ENCODE measurements at places on chromosomes 3 and 15.

DNA sequence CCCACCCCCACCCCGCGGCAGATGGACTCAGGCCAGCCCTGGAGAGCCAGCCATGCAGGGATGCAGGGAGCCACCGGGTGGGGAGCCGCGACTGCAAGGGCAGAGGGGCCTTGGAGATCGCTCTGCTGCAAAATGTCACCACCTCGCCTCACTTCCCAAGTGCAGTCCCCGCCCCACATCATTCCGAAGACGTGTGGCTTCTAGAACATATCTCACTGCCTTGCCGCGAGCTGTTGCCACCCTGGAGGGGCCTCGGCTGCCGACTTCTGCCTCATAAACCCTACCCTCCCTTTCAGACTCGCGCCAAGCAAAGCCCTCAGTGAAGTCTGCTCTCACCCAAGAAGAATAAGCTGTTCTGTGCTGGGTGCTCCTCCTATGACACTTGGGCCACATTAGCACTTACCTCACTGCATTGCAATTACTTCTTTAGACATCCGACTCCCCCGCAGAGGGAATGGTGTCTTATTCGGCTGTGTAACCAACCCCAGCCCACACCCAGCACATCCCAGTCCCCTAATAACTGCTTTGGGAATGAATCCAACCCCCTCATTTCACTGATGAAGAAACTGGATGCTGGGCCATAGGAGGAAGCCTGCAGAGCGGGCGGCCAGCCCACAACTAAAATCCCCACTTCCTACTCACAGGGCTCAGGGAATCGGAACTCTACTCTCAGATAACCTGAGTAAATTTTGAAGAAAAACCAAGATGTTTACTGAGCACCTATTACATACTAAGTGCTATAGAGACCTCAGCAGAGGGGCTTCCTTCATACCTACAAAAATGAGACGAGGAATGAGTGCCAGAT lies 8.6 kb downstream of the TLE3 start:
- H3K4me1 ChIP-seq: peaks cover 33% of the 10 kb centered on the region
- H3K36me3 ChIP-seq: no peaks in the 10 kb centered on the region
- no peak for DNase-seq

- H3K4me1 ChIP-seq: no peaks in the 10 kb centered on the region
- H3K4me3 ChIP-seq: no peak overlapping the region
- DNase-seq: no peak
- 0 out of 2 replicates have a peak, but pooled peaks cover 2% of the 10 kb centered on the region for H3K36me3 ChIP-seq
- no peaks in the 10 kb centered on the region for H3K27me3 ChIP-seq
Measured at GRCh38 chr3:138059261-138059660, 49.3 kb downstream of the CLDN18 start.

DNA sequence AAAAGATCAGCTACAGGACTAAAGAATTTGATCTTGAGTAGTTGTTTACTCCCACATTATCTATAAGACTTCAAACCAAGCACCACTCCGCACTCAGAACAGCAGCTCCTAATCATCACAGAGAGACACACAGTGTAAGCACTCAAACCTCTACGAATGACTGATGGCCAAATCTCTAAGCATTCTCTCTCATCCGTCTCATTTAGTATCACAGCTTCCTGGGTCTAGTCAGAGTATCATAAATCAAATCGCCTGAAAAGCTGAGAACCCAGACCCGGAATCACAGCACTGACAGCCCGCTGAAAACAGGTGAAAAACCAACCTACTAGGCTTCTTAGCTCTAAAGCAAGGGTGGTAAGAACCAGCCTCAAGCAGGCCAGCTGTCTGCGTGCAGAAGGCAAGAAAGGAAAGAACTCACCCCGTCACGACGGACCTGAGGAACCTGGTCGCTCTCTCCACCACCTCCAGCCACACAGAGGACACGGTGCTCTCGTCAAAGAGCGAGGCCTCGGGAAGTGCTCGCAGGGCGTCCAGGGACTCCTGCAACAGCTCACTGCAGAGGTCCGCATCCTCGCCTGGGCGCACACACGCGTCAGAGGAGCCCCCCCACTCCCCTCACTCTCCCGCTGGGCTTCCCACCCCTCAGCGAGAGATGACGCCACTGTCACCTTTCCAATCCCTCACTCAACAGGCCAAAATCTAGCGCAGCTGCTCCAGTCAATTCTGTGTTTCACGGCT lies 47.9 kb downstream of the HERC2 start:
- H3K27ac ChIP-seq: no peak overlapping the region
- DNase-seq: no peak
- H3K4me3 ChIP-seq: no peak overlapping the region
- H3K36me3 ChIP-seq: peaks cover 10% of the 10 kb centered on the region
- H3K27me3 ChIP-seq: no peaks in the 10 kb centered on the region

- peaks cover 2% of the 10 kb centered on the region for H3K4me1 ChIP-seq
- no peak overlapping the region for H3K4me3 ChIP-seq
- no peak for DNase-seq
Measured at GRCh38 chr3:138047596-138048158, 37.7 kb downstream of the CLDN18 start.

GRCh38 chr3:146313031-146313745 lies 62.3 kb upstream of the PLSCR4 start:
- DNase-seq: no peak
- no peak overlapping the region for H3K4me3 ChIP-seq
- no peak overlapping the region for H3K27ac ChIP-seq
- no peaks in the 10 kb centered on the region for H3K36me3 ChIP-seq
- no peaks in the 10 kb centered on the region for H3K4me1 ChIP-seq

DNA sequence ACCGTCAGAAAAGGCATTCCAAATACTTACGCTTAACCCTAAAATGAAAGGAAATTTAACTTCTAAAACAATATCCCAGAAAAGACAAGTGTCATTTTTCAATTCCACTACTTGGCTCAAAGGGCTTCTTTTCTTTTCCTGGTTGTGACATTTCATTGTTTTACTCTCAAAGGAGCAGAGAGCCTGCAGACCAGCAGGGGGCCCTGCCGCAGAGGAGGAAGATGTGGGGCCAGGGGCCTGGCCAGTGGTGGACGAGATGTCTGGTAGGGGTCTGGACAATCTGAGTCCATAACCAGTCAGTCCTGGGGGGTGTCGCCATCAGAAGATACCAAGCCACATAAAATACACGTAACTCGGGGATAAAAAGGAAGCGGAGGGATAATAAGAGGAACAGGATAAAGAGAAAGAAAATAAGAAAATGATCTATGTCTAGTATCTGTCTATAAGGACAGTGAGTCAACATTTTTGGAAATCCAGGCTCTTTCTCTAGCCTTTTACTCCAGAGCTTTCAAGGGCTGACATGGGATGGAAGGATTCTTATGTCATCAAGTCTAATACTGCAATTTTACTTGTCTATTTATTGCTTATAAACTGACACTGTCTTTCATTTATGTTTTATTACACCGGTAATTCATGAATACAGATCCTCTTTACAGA lies 54.2 kb upstream of the ARHGEF3 start:
- H3K36me3 ChIP-seq: no peaks in the 10 kb centered on the region
- DNase-seq: no peak
- no peaks in the 10 kb centered on the region for H3K27me3 ChIP-seq
- H3K4me3 ChIP-seq: no peak overlapping the region

DNA sequence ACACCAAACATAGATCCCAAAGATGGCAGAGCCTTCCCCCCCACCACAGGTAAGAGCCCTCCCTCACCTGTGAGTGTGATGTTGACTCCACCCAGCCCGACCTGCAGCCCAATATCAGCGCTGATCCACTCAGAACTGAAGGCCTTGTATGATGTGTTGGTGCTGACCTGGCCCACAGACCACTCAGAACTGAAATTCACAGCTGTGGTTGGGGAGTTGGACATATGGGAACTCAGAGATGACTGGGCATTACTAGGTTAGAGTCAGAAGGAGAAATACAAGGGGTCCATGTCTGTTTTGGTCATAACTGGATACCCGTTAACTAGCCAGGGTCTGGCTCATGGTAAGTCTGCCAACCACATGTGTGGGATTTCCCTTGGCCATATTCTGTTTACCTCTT lies 6.9 kb downstream of the DUOXA2 start:
- no peak overlapping the region for H3K4me3 ChIP-seq
- peaks cover 28% of the 10 kb centered on the region for H3K27me3 ChIP-seq
- 0 out of 2 replicates have a peak, but pooled peaks cover 2% of the 10 kb centered on the region for H3K4me1 ChIP-seq
- no peak for DNase-seq
- H3K27ac ChIP-seq: no peak overlapping the region
- H3K36me3 ChIP-seq: no peaks in the 10 kb centered on the region

DNA sequence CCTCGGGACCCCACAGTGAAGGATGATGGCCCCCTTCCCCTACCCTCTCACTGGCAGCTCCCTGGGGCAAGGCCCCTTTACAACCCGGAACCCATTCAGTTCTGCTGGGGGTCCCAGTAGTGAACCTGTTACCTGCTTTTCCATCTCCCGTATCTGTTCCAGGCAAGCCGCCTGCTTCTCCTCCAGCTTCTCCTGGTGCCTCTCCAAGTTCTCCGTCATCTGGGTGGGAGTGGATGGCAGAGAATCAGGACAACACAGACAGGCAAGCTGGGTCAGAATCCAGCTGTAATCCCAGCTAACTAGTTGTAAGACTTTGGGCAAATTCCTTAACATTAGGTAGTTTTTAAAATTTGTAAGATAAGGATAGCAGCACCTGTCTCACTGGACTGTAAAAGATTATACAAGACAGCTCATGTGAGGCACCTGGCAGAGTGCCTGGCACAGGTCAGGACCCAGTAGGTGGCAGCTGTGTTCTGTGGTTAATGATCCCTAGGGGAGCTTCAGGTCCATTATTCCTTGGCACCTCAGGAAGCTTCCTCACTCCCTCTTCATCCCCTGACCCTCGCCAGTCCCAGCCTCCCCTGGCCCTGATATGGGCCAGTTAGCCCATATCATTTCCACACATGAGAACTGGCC lies 6.4 kb upstream of the ANKRD63 start:
- H3K4me1 ChIP-seq: peaks cover 3% of the 10 kb centered on the region
- no peak for DNase-seq
- H3K27ac ChIP-seq: no peak overlapping the region
- H3K36me3 ChIP-seq: no peaks in the 10 kb centered on the region

GRCh38 chr3:158105119-158105709 lies 1.0 kb downstream of the SHOX2 start:
- H3K4me1 ChIP-seq: peaks cover 4% of the 10 kb centered on the region
- H3K27me3 ChIP-seq: peaks cover 62% of the 10 kb centered on the region
- H3K27ac ChIP-seq: no peak overlapping the region
- no peaks in the 10 kb centered on the region for H3K36me3 ChIP-seq
- H3K4me3 ChIP-seq: peak overlapping the region; percentile 57

- H3K27ac ChIP-seq: no peak overlapping the region
- no peaks in the 10 kb centered on the region for H3K36me3 ChIP-seq
- H3K4me1 ChIP-seq: no peaks in the 10 kb centered on the region
- no peak overlapping the region for H3K4me3 ChIP-seq
- no peak for DNase-seq
Measured at GRCh38 chr3:140842984-140843649, 98.5 kb upstream of the SLC25A36 start.

GRCh38 chr3:124059580-124059979 lies 67.7 kb upstream of the ROPN1 start:
- no peak overlapping the region for H3K27ac ChIP-seq
- no peaks in the 10 kb centered on the region for H3K27me3 ChIP-seq
- H3K36me3 ChIP-seq: no peaks in the 10 kb centered on the region
- H3K4me3 ChIP-seq: no peak overlapping the region
- H3K4me1 ChIP-seq: no peaks in the 10 kb centered on the region

DNA sequence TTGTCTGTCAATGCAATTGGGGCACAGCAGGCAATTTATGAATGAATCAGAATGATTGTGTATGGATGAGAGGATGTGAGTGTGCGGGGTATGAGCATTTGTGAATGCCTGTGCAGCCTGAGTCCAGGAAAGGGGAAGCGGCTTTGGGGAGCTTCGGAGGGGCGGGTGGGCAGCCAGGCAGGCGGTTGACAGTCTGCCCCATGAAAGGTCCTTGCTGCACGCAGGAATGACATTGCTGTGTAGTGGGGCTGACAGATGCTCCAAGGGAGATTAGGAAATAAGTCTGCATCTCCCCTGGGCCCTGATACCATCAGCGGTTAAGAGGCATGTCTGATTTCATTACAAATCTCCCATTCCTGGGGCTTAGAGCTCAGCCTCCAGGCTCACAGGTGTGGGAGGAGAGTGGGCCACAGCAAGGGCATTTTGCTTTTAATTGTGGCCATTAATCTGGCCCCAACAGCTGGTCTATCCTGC lies 26.4 kb upstream of the TSPAN3 start:
- H3K36me3 ChIP-seq: no peaks in the 10 kb centered on the region
- H3K4me1 ChIP-seq: no peaks in the 10 kb centered on the region
- no peak for DNase-seq
- H3K27ac ChIP-seq: no peak overlapping the region
- H3K4me3 ChIP-seq: no peak overlapping the region
- H3K27me3 ChIP-seq: no peaks in the 10 kb centered on the region

DNA sequence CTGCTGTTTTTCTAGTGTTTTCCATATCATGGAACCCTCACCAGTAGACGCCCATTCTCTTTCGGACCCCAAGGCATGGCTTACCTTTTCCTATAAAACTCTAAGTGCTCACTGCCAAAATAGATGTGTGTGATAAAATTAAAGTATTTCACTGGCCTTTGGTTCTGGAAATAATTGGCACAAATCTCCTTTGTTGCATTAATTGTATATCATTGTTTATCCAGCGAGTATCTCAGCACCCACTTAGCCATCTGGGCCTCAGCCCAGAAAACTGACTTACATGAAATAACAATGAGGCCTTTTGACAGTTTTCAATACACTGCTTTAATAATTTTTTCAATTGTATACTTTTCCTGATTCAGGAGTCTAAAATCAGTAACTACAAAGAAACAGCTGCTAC lies 105.1 kb downstream of the MECOM start:
- no peaks in the 10 kb centered on the region for H3K27me3 ChIP-seq
- H3K4me1 ChIP-seq: no peaks in the 10 kb centered on the region
- H3K36me3 ChIP-seq: no peaks in the 10 kb centered on the region
- H3K27ac ChIP-seq: no peak overlapping the region
- H3K4me3 ChIP-seq: no peak overlapping the region

DNA sequence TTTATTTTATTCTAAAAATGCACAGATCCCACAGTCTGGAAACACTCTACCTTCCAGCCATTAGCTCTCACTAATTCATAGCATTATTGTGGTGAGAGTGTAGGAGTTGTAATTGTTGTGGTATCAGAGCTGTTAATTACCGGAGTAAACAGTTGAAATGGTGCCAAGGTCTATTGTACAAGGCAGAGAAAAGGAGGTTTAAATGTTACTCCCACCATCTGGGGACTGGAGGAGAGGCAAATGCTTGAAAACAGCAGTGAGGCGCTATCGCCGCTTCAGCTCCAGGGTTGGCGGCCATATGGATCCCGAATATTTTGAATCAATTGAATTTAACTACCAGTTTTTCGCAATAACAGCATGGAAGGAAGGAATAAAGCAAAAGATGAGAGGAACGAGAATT lies 113.1 kb upstream of the C15orf61 start:
- no peak overlapping the region for H3K27ac ChIP-seq
- no peak overlapping the region for H3K4me3 ChIP-seq
- H3K27me3 ChIP-seq: no peaks in the 10 kb centered on the region
- H3K36me3 ChIP-seq: no peaks in the 10 kb centered on the region
- H3K4me1 ChIP-seq: 0 out of 2 replicates have a peak, but pooled peaks cover 3% of the 10 kb centered on the region

DNA sequence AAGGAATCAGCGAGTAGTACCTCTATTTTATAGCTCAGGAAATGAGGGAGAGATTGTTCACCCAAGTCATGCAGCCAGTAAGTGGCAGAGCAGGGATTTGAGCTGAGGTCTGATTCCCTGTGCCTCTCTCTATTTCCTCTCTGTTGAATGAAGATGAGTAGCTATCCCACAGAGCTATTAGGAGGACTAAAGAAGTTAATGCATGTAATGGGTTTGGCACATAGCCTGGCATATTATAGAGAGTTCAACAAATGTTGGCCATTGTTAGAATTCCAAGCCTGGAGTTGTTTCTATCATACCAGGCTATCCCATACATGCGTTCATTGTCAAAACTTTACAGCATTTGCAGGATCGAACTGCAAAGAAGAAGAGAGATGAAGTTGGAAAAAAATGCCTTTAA lies 21.8 kb upstream of the KLHL6 start:
- no peaks in the 10 kb centered on the region for H3K36me3 ChIP-seq
- H3K27ac ChIP-seq: no peak overlapping the region
- H3K4me1 ChIP-seq: no peaks in the 10 kb centered on the region
- H3K4me3 ChIP-seq: no peak overlapping the region
- DNase-seq: no peak
